ENCODE measurements at places on chromosomes 3 and 15. TPM values are rescaled to one million over a fixed set of nuclear protein-coding genes. Genes with fewer than 3 reads are reported as not detected.

RPL22L1 gene
- 64.7 TPM for total RNA-seq

GRCh38 chr15:87576486-87577176 lies 679.9 kb downstream of the NTRK3 start:
- no peak overlapping the region for H3K4me3 ChIP-seq
- no peaks in the 10 kb centered on the region for H3K27me3 ChIP-seq
- H3K27ac ChIP-seq = no peak overlapping the region
- H3K36me3 ChIP-seq = no peaks in the 10 kb centered on the region
- no peaks in the 10 kb centered on the region for H3K4me1 ChIP-seq

PEX5L gene
- total RNA-seq = not detected

ACKR4 gene
- not detected for total RNA-seq

MUC20 gene
- 0.25 TPM for total RNA-seq

- no peaks in the 10 kb centered on the region for H3K36me3 ChIP-seq
- H3K4me1 ChIP-seq = no peaks in the 10 kb centered on the region
- H3K4me3 ChIP-seq = no peak overlapping the region
- no peak for DNase-seq
- H3K27me3 ChIP-seq = no peaks in the 10 kb centered on the region
These were observed 4.2 kb upstream of the FGF7 start for GRCh38 chr15:49418811-49419210.

GRCh38 chr3:99532246-99532645 lies 106.1 kb upstream of the COL8A1 start:
- no peak overlapping the region for H3K4me3 ChIP-seq
- H3K27ac ChIP-seq = no peak overlapping the region
- H3K36me3 ChIP-seq = no peaks in the 10 kb centered on the region
- peak; percentile 26 for DNase-seq
